Posterior cingulate gyrus (tissue), 11 donors: ENCODE measurements at places on chromosomes 4 and X.

- no peak for DNase-seq
Observed at GRCh38 chrX:79365591-79365990, 1.5 kb downstream of the ITM2A start.

DNA sequence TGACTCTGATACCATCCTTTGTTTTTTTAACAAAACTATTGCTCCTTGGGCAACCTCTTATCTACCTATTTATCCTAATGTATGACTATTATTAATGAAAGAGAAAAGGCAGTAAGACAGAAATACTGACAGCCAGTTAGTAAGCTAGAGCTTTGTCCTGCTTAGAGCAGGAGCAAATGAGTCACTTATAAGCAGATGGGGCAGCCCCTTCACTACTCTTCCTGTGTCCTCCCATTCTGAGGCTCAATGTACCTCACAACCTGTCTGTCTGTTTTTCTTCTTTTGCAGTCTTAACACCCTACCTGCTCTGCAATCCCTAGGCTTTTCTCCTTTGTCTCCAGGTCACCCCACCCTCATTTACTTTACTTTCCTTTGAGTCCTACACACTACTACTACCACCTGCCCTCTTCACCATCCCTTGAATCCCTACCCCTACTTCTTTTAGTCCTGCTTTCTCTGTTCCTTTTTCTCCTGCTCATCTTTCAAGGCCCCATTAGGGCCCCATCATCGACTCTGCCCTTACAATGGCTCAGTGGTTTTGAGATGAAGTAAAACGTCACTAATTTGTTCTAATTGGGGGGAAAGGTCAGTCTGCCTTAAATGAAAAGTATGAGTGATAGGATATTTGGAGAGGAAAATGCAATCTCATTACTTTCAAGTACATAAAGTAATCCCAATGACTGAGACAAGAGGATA lies 294.3 kb downstream of the GUCY2F start:
- DNase-seq: no peak

DNA sequence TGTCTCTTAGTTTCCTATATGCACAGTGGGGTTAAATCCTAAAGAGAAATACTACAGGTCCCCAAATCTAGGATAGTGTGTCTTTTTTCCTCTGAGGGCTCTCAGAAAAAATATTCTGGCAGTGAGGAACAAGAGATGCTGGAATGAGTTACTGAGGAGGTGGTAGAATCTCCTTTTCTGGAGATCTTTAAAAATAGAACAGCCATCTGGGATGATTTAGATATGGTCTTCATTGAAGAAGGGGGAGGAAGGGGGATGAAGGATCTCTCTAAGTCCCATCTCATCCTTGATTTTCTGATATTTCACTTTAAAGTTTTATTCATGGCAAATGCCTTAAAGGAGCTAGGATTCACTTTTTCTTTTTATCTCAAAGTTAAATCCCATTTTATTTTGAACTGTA lies 235.0 kb downstream of the MAML3 start:
- DNase-seq: no peak

DNA sequence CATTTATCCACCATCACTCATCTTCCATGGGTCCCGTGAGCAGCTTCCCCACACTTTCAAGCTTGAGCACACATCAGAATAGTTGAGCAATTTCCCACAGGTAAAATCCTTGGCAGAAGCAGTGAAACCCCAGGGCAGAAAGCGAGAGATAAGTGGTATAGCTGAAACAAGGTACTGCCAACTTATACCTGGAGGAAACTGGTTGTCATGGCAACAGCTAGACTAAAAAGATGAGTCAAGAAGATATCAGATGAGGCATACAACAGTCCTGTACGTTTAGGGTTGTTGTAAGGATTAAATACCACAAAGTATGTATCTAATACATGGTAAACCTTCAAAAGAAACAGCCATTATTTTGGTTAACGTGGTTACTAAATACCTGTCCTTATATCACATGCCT lies 66.9 kb upstream of the PHOX2B start:
- no peak for DNase-seq

DNA sequence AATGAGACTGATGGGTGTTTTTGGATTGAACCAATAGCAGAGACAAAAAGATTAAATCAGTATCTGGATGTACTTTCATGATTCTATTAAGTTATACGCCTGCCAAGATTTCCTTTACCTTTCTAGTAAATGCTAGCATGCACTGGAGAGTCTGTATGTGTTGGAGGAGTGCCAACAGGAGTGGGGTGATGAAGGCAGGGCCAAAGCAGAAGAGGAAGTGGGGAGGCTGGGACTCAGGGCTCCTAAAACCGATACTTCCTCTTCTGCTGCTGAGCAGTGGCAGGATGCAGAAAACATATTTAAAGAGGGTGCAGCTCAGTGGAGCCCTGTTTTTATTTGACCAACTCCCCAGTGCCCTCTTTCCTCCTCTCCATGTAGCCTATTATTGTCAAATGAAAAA lies 5.6 kb downstream of the CYSLTR1 start:
- DNase-seq: no peak

DNA sequence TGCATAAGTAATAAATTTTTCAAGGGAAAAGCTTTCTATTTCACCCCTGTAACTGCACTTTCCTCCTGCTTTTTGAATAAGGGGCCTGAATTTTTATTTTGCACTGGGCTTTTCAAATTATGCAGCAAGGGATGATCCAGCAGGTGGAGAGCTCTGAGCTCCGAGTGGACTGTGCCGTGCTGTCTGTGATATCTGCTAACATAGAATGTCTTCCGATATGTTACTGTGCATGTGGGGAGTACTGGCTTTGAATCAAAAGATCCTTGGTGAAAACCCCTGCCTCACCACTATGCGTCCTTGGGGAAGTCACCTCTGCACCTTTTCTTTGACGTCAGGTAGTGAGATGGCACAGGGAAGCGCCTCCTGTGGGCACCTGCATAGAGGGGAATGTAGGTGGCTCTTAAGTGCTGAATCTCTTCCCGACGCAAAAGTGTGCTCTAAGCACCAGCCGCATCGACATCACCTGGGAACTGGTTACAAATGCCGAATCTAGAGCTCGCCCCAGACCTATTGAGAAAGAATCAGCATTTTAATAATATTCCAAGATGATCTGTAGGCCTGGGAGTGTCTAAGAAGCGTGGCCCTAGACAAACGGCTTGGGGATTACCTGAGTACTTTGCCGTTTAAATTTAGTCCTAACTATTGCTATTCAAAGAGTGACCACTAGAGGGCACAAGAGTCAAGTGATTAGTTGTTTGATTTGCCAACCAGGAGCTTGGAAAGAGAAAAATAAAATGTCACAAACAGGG lies 19.2 kb upstream of the WFS1 start:
- DNase-seq: no peak
